ENCODE measurements at places on chromosomes 11 and 22.

DNA sequence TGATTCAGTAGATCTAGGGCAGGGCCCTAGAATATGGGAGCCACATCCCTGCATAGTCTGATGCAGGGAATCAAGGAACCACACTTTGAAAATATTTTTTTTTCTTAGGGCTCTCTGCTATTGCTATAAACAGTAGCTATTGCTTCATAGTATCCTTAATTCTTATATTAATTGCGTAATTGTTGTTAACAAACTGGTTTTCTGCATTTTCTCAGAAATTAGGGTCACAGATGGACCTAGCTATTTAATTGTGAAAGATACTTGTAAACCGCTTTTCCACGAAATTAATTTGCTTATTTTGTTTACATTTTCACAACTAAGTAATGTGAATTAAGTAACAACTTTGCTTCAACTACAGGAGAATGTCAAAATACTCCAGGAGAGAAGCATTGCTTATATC is 34.1 kb downstream of the NAALAD2 start:
- no peak for DNase-seq

DNA sequence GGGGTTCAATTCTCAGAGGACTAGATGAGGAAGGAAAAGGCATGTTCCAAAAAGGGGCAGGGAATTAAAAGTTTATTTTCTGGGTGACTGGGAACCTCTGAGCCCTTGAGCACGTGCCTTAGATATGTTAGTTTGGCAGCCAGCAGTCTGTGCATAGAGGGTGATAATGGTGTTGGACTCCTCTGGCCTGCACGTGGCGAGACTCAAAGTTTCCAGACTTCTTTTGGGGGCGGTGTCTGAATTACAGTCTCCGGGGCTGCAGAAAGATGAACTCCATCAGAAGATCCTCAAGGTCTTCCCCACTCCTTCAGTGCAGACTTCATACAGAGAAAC is 861 bp upstream of the ZNRF3 start:
- DNase-seq = no peak

DNA sequence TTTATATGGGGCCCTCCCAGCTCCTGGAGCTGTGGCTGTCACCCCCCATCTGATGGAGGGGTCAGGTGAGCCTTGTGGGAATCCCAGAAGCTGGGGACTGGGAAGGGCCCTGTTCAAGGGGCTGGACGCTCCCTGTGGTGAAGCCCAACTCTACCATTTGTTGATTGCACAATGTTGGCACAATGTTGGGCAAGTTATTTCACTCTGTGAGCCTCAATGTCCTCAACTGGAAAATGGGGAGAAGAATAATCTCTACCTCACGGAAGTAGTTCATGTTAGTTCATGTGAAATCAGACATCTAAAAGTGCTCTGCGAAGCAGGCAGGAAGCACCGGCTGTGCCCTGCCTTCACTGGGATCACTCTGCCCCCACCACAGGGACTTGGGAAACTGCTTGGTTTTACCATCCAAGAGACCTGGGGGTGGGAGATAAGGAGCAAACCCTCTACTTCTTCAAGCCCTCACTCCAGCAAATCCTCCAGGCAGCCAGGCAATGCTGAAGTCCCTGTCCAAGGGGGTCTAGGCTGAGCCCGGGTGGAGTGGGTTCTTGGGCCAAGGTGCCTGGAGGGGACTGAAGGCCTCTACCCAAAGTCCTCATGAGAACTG is 715 bp upstream of the PRR5 start:
- DNase-seq = no peak

- DNase-seq = no peak
Observed at GRCh38 chr11:111362887-111363411, 16.1 kb downstream of the POU2AF1 start.

GRCh38 chr11:12441231-12441861 is 64.0 kb downstream of the PARVA start:
- no peak for DNase-seq

DNA sequence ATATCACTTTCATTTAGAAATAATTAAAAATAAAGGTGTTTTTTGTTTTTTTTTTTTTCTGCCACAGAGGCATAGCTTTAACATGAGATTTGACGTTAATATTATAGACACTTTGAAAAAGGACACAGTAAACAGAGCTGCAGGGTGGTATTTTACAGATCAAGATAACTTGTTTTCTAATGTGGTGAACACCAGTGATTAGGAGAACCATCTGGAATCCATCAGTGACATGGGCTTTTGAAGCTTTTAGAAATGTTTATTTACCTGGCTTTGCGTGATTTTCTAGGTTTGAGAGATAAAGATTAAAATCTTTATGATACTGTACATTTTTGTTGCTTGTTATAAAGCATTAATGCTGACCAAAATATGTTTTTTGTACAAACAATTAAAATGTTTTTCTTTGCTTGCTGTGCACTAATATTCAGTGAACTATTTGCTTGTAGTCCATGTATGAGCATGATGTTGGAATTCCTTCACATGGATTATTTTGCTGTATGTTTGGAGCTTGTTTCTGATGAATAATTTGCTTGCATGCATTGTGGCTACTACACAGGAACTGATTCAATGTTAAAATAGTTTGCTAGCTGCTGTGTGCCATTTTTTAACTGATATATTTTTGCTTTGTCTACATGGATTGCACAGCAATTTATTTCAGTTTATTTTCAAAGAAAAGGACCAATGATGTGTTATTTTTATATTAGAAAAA is 352.1 kb upstream of the NARS2 start:
- DNase-seq = no peak

- no peak for DNase-seq
Observed at GRCh38 chr11:131253656-131254151, 116.7 kb upstream of the NTM start.

DNA sequence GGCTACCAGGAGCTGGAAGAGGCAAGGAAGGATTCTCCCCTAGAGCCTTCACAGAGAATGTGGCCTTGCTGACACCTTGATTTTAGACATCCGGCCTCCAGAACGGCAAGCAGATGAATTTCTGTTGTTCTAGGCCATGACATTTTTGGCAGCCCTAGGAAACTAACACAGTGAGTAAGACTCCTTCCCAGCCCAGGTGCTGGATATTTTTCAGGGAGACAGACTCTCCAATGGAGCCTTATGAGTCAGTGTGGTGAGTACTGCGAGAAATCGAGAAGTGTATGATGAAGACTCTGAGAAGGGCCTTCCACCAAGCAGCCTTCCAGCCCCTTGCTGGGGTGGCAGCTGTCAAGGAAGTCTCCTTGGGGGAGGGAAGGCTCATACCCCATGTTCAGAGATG is 114.4 kb downstream of the OSBP2 start:
- no peak for DNase-seq

GRCh38 chr11:14554959-14555358 is 34.8 kb upstream of the PSMA1 start:
- DNase-seq = no peak

GRCh38 chr11:94472916-94473799 is 20.5 kb downstream of the MRE11 start:
- DNase-seq = no peak

- DNase-seq = no peak
Observed at GRCh38 chr22:36399472-36399778, 11.7 kb upstream of the MYH9 start.

DNA sequence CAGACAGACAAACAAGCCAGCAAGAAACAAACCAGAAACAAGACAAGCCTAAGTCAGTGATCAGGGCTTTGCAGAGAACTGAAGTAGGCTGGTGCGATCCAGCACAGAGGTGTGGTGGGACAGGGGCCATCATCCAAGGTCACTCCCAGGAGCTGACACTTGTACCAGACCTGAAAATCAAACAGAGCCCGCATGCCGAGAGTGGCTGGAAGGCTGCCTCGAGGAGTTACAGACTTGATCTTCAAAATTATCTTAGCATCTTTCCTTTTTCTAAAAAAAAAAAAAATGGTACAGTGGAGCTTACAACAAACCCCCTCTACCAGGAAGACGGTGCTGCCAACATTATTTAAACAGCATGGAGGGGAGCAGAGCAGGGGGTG is 8.8 kb upstream of the SCUBE1 start:
- no peak for DNase-seq

All from GM04503 (cell line).